ENCODE measurements at places on chromosomes 11 and 22.

GRCh38 chr22:50585238-50585637, 2.6 kb upstream of the CHKB start:
- DNase-seq: no peak

GRCh38 chr11:125435461-125436238, 60.4 kb downstream of the FEZ1 start:
- DNase-seq: no peak

GRCh38 chr11:23865341-23865975, 631.4 kb upstream of the LUZP2 start:
- no peak for DNase-seq

DNA sequence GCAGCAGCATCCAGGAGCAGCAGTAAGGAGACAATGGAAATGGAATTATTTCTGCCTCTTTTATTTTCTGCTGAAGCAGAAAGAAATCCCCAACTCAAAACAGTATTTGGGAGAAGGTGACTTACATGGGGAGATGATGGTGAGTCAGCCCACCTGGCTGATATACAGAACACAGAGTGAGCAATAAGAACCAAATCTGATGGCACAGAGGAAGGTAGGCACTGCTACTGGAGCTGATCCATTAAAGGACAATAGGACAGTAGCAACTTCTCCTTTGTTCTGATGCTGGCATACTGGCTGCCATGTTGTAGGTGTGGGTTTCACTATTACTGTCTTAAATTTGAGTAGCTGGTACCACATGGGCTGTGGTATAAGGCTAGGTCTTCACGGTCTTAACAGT, 45.2 kb downstream of the CLPB start:
- no peak for DNase-seq

DNA sequence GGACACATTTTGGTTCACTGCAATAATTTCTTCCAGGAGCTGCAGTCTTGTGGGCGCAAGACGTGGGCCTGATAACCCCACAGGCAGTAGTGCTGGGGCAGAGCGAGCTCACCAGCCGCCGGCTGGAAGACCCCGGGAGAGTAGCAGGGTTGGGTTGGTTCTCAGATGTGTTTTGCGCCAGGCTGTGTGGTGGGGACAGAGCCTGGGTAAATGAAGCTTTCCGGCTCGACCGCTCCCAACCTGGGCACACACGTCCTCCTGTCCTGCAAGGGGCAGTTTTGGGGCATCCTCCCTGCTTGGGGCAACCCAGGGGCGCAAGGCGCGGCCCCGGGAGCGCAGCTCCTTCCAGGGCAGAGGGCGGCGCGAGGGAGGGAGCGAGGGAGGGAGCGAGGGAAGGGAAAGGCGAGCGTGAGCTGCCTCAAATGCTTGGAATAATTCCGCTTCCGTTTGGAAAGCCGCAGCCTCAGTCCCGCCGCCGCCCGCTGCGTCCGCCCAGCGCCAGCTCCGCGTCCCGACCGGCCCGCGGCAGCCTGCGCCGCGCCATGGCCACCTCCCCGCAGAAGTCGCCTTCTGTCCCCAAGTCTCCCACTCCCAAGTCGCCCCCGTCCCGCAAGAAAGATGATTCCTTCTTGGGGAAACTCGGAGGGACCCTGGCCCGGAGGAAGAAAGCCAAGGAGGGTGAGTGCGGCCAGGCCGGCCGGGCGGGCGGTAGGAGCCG, at the start of gene PARVA:
TSS of gene PARVA (plus strand) at position 466 of the 718 bp plus-strand sequence. CDS start at position 543, 77 bp downstream.
- peak; percentile 39 for DNase-seq

- peak; percentile 31 for DNase-seq
These were observed 977.6 kb downstream of the BRD1 start for GRCh38 chr22:48849963-48850657.

DNA sequence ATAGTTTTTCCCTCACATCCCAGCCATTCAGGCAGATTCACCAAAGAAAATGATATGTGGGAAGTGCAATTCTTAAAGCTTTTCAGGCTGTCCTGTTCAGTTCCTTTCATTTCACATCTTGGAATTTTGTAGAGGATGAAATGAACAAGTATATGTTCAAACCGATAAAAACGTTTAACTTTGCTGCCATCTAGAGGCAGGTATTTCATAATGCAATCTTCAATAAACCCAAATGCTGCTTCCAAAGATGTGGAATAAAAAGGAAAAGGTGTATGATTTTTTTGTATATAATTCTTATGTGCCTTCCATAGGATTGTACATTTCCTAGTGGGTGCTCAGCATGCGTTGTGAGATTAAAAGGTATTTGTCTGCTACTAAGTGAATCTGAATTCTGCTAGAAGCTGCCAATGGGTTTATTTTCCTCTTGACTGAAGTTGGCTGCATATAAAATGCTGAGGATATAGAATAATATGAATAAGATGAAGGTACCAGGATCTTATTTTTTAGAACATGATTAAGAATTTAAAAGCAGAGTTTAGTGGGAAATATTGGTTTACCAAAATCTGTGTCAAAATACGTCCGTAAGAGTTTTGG, 199.3 kb downstream of the PGR start:
- DNase-seq: peak; percentile 52

DNA sequence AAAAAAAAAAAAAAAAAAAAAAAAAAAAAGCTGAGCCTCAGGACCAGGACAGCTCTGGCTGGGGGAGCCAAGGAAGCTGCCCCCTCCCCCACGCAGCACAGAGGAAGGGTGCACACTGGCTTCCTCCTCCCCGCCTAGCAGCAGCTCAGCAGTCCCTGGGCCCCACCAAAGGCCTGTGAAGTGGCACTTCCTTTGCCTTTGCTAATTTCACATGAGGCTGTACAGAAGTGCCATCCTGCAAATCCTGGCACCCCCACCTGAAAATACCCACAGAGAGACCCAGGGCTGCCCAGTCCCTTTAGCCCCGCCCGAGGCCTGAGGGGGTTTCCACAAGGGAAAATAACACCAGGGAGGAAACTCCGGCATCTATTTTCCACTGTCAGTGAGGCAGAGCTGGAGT, 3.9 kb downstream of the RHOG start:
- DNase-seq: no peak

- no peak for DNase-seq
These were observed 27.9 kb downstream of the ASCC2 start for GRCh38 chr22:29810216-29810615.

DNA sequence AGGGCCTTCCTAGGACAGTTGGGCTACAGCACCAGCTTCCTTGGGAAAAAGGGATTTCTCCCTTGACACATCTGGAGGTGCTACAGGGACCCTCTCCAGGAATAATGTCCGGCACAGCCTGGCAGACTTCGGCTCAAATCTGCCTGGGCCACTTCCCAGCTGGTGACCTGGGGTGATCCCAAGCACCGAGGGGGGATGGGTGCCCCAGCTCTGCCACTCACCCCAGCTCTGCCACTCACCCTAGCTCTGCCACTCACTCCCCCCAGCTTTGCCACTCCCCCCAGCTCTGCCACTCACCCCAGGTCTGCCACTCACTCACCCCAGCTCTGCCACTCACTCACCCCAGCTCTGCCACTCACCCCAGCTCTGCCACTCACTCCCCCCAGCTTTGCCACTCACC, 9.9 kb downstream of the OSBPL5 start:
- DNase-seq: no peak

DNA sequence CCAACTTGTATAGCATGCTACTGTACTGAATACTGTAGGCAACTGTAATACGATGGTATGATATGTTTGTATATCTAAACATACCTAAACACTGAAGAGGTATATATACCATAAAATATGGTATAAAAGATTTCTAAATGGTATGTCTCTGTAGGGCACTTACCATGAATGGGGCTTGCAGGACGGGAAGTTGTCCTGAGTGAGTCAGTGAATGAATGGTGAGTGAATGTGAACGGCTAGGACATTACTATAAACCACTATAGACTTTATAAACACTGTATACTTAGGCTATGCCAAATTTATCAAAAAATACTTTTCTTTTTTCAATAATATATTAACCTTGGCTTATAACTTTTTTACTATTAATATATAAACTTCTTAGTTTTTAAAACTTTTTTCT, 66.8 kb downstream of the ZC3H12C start:
- no peak for DNase-seq

DNA sequence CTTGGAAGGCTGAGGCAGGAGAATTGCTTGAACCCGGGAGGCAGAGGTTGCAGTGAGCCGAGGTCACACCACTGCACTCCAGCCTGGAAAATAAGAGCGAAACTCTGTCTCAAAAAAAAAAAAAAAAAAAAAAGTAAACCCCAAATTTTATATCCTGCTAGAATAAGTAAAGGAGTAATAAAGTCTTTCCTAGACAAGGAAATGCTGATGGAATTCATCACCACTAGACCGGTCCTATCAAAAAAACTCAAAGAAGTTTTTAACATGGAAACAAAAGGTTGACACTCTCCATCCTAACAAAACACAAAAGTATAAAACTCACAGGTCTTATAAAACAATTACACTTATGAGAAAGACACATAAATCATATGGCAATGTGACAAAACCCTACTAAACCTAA, 213.9 kb downstream of the SBF2 start:
- no peak for DNase-seq

DNA sequence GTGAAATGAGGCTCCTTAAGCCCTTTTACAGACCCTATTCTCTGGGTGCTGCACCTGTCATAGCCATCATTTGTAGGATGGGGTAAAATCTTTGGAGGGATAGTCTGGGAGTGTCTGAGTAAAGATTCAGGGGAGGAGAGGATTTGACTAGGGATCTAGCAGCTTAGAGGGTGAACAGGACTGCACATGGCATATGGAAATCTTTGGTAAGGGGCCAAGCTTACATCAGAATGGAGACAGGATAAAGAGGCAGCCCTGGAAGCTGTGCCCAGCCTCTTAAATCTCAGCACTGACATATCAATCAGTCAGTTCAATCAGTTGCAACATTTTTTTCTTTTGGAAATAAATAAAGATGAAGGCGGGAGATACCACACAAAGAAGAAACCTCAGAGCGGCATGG, 301.8 kb upstream of the CADM1 start:
- DNase-seq: no peak

DNA sequence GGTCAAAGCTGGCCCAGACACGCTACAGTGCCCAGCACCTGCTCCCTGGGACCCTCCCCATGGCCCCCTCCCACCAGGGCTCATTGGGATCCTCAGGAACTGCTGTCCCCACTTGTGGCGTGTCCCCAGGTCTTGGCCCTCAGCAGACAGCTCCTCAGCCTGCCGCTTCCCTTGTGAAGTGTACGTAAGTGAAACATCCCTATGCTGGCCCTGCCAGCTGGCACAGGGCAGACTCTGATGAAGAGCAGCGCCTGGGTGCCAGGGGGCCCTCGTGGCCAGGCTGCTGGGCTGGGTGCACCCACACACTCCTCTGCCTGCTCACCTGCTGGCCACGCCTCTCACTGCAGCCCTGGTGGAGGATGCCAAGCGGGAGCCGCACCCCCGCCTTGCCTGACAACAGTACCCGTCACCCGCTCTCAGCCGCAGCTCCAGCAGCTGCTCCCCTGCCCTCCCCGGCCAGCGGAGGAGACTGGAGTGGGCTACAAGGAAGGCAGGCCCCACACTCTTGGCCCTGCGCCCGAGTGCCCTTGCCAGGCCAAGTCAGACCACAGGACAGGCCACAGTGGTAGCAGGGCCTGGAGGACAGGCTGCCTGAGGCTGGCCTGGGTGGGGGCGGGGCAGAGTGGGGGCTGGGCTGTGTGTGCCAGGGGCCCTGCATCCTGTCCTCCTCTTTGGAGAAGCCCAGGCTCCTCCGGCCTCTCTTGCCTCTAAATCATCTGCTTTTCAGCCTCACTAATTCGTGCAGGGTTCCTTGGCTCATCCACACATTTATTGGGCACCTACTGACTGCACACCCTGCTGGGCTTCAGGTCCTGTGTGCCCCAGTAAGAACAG, 39.5 kb downstream of the IGF2 start:
- peak; percentile 95 for DNase-seq

- DNase-seq: no peak
These were observed 666 bp upstream of the OVOL1 start for GRCh38 chr11:65786008-65786785.

DNA sequence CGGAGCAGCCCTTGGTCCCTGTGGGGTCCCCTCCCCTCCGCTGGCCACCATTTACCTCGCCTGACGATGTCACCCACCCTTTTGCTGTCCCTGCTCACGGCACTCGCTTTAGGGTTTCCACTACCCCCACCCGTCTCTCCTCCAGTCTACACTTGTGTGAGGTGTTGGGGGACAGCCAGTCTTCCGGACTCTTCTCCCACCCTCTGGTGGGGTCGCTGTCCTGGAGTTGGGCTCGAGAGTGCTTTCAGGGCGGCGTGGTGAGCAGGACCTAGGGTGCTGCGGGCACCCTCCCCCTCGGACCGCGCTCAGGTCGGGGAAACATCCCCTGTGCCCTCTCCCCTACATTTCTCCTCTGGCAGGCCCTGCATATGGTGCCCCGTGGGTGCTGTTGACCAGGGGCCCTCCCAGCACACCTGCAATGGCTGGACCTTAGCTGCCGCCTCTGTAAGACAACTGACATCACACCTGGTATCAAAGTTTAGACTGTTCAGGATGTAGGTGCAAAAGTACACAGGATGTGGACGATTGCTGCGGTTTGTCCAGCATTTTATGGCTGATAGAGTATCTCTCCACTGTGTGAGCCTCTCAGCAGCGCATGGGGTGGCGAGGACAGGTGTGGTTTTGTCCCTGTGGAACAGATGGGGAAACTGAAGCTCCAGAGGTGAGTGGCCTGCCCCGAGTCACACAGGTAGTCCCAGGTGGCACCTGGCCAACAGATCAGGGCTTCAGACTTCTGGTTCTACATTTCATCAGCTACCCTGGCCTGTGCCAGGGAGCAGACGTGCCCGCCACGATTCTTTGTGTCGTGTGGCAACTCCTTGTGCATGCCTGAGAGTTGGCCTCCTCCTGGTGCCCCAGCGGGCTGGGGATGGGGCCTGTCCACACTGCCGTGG, 1.2 kb downstream of the GRK2 start:
- DNase-seq: no peak

GRCh38 chr22:24510637-24511625, 15.8 kb downstream of the UPB1 start:
- no peak for DNase-seq

GRCh38 chr11:64571410-64572091, 19.5 kb upstream of the SLC22A12 start:
- DNase-seq: no peak

GRCh38 chr11:40219401-40219800, 1240.1 kb downstream of the LRRC4C start:
- DNase-seq: no peak

DNA sequence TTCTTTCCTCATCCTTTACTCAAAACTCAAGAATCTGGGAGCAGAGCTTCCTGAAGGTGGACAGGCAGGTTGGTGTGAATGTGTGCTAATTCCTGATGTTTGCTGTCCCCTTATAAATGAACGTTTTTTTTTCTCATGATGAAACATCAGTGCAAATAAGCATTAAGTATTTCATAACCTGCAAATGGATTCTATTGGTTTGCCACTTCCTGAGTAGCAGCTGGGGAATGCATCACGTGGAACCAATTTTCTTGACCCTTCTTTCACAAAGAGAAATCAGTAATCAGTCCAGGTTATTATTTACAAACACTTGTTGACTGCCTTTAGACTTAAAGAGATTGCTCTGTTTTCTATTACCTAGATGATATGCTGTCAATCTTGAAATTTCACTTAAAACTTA, 40.1 kb upstream of the SCN3B start:
- no peak for DNase-seq
